Transverse colon (tissue), 4 donors: ENCODE measurements at places on chromosomes 11 and 22.

- DNase-seq: no peak
Measured at GRCh38 chr11:119175493-119176077, 7.1 kb downstream of the NLRX1 start.

GRCh38 chr22:31977141-31977841 is 33.0 kb downstream of the YWHAH start:
- DNase-seq: peak; percentile 91

DNA sequence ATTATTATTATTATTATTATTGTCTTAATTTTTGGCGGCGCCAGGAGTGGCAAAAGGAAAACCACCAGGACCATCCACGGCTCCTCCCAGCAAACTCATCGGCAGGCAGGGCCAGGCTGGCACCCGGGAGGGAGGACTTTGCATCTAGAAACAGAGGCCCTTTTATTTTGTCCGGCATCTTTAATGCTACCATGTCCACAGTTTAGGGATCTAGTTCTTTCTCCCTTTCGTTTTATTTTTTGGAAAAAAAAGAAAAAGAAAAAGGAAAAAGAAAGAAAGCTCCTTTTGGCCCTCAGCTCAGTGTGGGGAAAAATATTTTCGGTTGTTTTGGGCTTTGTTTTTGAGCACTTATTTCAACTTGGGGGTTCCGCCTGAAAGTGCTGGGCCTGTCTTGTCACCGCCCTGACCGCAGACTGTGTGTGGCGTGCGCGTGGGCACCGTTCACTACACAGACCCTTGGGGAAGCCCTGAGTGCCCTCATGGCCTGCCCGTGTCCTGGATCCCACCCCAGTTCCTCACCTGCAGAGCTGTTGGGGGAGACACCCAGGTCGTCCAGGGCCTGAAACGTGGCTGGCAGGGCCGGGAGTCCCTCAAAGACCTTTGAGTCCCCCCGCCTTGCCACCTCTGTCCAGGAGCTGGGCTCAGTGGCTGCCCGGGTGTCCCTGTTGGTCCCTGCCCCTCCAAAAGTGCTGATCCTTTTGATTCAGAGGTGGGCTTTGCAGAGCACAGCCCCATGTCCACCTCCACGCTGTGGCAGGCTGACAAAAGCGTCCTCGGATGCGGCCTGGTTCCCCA is 69.1 kb upstream of the PPARA start:
- DNase-seq: peak; percentile 8

- peak; percentile 79 for DNase-seq
Measured at GRCh38 chr11:114171257-114172054, 111.9 kb downstream of the ZBTB16 start.

- no peak for DNase-seq
Measured at GRCh38 chr22:45230026-45230721, 10.5 kb downstream of the KIAA0930 start.

- no peak for DNase-seq
Measured at GRCh38 chr22:25650833-25651232, 86.4 kb downstream of the GRK3 start.

GRCh38 chr22:49672014-49672516 is 155.6 kb downstream of the BRD1 start:
- no peak for DNase-seq

- no peak for DNase-seq
Measured at GRCh38 chr22:45738206-45738605, 66.6 kb downstream of the ATXN10 start.

DNA sequence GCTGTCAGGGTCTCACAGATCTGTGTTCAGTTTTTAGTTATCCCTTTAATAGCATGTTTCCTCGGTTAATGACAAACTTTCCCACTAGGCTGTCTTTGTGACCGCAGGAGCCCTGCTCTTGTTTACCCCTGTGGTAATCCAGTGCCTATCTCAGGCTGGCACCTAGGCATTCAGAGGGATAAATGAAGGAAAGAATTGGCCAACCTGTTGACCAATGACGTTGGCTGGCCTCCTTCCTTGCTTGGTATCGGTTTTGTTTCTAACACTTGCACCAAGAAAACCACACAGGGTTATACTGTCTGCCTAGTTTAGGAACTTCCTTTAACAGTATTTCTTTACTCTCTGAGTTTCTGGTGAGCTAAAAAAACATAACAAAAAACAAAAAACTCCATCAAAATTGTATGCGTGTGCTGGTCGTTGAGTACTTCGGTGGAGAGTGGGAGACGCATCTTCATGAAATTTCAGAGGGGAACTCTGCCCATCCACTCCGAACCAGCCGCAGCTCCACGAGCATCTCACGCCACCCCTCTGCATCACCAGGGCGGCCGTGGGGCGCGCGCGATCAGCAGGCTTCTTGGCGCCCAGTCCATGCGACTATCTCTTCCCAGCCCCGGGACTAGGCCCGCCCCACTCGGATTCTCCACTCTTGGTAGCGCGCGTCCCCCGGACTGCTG is 563 bp upstream of the ENDOD1 start:
- DNase-seq: no peak

GRCh38 chr11:14232652-14233051 is 126.3 kb downstream of the RRAS2 start:
- DNase-seq: no peak

DNA sequence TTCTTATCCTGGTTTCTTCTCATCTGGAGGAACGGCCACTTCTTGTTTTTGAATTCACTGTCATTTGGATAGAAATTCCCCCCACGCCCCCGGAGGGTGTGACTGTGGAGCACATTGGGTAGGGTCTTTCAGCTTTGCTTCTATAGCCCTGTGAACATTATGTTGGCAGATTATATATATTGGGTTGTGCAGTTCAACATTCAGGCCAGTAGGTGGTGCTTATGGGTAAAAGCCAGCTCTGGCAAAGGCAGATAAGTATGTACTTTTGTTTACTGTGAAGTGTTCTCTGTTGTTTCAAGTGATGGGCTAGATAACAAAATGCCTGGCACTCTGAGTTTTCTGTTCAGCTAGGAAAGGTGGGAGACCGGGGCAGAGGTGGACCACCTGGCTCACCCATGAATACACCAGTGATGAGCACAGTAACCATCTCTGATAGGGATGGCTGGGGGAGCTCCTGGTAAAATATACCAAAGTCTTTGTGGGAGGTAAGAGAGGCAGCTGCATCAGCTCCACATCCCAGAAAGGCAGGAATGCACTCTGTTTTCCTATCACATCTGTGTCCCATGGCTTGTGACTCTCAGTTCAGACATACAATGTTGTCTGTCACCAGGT is 1348.2 kb upstream of the RAG2 start:
- DNase-seq: peak; percentile 12

GRCh38 chr11:46421257-46421880 is 29.8 kb upstream of the CHRM4 start:
- no peak for DNase-seq

DNA sequence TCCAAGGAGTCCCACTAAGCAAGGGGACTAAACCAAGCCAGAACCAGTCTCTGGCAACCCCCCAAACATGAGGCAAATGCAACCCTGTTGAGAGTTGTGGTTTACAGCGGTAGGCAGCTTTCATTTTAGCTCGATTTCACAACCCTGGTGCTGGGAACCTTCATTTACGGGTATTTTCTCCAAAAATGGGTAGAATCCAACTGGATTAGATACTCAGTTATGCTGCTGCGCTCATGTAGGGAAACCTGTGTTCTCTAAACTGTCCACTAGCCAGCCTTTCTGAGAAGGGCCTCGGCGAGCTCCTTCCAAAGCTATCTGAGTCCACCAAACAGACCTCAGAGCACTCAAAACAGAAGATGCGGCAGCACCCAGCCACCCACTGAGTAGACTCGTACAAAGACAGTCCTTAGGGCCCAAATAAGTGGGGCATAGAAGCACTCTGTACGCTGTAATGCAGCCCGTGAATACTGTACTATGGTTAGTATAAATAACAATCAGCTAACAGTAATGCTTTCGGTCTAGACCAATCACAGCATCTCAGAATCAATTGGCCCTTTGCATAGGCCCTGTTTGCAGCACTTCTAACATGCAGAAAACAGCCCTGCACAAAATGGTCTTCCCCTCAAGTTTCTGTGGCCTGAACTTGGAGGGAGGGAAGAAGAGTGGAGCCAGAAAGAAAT is 104.7 kb downstream of the ETS1 start:
- DNase-seq: no peak

DNA sequence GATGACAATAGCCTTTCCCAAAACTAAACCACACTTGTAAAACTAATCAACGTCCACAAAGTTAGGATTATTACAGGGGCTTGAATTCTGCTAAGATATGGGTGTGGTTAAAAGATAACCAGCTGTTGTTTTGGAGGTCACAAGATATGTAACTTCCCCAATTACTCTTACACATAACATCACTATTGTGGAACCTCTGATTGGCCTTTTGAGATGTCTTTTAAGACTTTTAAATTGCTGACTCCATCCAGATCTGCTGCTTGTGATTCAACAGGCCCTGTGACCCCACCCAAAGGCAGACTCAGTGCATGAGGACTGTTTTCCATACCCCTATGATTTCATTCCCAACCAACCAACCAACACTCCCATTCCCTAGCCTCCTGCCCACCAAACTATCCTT is 893.9 kb downstream of the OPCML start:
- DNase-seq: no peak

- no peak for DNase-seq
Measured at GRCh38 chr11:125446279-125446678, 49.8 kb downstream of the FEZ1 start.

- no peak for DNase-seq
Measured at GRCh38 chr22:49450498-49450897, 377.2 kb downstream of the BRD1 start.

- no peak for DNase-seq
Measured at GRCh38 chr22:40423310-40423688, 52.9 kb downstream of the SGSM3 start.

DNA sequence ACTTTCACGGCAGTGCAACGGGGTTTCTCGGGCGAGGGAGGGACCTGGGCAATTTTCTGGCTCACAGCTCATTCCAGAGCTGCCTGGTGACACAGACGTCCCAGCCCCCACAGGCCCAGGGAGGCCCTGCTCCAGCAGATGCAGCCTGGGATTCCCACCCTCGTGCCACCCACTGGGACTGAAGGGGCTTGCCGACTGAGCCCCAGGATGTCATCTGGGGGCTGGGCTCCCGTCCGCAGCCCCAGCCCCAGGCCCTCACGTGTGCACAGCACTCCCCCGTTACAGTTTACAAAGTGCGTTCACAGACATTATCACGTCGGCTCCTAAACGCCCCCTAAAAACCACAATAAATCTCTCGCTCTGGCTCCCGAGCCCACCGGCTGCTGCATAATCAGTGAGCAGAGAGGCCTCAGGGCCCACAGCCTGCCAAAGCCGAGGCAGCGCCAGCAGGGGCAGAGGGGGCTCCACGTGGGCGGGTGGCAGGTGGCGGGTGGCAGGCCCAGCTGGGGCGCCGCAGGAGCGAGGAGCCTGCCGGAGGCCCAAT is 76.9 kb upstream of the TCF20 start:
- no peak for DNase-seq

DNA sequence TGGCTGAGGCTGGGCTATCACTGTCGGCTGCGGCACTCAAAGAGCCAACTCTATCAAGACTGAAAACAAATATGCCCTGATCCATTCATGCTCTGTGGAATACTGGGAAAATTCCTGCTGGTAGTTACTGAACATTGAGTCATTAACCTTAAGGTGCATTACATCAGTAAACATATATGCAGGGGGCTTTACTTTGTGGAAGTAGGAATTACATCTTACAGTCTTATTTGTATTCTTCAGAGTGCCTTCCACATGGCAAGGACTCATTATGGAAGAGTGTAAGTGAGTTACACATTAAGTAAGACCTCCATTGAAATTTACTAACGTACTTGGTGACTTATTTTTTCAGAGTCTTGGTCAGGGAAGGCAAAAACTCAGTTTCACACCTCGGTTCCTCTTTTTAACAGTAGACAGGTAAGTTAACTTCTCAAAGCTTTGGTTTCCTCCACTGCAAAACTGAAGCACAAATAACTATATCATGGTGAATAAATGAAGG is 4.5 kb downstream of the OR5B21 start:
- no peak for DNase-seq

GRCh38 chr11:111607751-111608150 is 5.5 kb downstream of the SIK2 start:
- DNase-seq: no peak

DNA sequence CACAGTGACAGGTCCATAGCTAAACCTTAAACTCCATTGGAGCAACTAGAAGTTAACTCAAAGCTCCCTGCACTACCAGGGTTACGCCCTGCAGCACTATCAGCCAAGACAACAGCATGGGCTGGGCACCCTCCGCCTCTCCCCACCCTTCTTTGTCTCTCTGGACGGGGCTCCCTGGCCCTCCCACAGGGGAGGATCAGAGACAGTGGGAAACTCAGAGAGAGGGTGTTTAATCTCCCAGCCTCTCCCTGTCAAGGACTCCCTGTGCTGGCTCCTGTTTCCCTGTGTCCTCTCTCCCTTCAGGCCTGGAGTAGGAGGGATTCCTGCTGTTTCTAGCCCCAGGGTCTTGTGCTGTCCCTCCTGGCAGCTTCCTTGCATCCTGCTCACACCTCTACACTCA is 56.9 kb upstream of the CSNK2A3 start:
- DNase-seq: peak; percentile 23

DNA sequence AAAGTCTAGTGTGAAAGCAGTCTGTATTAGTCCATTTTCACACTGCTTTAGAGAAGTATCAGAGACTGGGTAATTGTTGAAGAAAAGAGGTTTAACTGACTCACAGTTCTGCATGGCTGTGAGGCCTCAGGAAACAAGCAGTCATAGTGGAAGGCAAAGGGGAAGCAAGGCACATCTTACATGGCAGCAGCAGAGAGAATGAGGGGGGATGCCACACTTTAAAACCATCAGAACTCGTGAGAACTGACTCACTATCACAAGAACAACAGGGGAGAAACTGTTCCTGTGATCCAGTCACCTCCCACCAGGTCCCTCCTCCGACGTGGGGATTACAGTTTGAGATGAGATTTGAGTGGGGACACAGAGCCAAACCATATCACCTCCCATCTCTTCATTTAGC is 13.8 kb upstream of the TUBA8 start:
- DNase-seq: no peak

GRCh38 chr22:36084717-36085116 is 56.1 kb upstream of the RBFOX2 start:
- no peak for DNase-seq

DNA sequence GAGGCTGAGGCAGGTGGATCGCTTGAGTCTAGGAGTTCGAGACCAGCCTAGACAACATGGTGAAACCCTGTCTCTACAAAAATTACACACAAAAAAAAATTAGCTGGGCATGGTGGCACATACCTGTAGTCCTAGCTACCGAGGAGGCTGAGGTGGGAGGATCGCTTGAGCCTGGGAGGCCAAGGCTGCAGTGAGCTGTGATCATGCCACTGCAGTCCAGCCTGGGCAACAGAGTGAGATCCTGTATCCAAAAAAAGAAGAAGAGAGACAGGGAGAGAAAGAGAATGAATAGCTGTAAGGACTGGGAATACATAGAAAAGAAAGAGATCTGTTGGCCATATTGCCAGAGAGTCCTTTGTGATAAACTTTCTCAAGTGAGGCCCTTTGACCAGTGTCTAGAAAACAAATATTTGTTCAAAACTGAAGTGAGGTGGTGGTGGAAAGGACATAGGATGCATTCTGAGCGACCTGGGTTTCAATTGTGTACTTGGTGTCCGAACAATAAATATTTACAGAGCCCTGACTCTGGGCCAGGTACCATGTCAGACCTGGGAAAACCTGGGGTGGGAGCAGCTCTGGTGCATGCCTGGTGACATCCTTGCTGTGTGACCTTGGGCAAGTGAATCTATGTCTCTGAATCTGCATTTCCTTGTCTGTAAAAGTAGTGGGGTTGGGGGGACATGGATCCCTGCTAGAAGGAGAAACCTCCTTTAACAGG is 89.6 kb upstream of the CRYBB3 start:
- DNase-seq: no peak

GRCh38 chr11:76777876-76778275 is 5.3 kb upstream of the TSKU start:
- DNase-seq: no peak
